Right lobe of liver (tissue), 6 donors: ENCODE measurements at places on chromosomes 7 and 10. TPM values are rescaled to one million over a fixed set of nuclear protein-coding genes. Genes with fewer than 3 reads are reported as not detected.
A peak's percentile ranks its signal among the peaks of the same experiment; 100 is the strongest.

DNA sequence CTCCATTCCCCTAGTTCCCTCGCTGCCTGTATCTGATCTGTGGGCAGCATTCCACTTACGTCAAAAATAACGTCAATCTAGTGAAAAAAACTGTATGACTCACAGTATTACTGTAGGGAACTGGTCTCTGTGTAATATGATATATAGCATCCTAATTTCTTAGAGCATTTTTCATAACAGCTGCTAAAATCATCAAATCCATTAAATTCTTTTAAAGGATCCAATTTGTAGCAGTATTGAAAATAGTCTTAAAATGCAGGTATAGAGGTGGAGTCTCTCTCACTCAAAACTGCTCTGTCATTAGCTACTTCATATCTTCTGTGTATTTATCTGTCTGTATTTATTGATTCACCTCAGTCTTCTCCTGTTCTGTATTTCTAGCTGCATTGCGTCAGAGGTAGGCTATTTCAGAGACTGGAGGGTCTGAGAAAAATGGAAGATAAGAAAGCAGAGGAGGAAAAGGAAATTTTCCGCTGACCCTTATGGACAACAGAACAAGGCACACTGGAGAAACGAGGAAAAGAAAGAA is 59.9 kb downstream of the PON1 start:
- DNase-seq = no peak

DNA sequence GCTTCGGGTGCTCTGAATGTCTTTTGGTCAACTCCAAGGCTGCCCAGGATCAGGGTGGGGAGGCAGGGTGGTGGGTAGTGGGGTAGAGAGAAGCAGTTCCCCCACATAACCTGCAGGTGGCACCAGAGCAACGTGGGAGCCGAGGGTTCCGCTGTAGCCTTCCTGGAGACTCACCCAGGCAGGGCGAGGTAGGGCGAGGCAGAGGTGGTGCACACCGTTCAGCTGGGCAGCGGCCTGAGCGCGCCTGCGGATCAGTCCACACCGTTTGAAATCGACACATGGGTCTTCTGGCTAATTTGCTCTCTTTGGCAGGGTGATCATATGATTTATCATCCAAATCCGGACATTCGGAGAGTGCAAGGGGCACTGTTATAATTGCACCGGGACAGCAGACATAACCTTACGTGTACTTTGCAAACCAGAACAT is 41.4 kb upstream of the MAP3K8 start:
- peak; percentile 78 for DNase-seq

GRCh38 chr10:28354511-28354910 is 51.6 kb upstream of the MPP7 start:
- DNase-seq = no peak

The RAMP3 gene
- total RNA-seq = 9.4 TPM

- DNase-seq = no peak
Measured at GRCh38 chr7:48111596-48111995, 22.5 kb downstream of the UPP1 start.

The CCDC201 gene
- not detected for total RNA-seq

DNA sequence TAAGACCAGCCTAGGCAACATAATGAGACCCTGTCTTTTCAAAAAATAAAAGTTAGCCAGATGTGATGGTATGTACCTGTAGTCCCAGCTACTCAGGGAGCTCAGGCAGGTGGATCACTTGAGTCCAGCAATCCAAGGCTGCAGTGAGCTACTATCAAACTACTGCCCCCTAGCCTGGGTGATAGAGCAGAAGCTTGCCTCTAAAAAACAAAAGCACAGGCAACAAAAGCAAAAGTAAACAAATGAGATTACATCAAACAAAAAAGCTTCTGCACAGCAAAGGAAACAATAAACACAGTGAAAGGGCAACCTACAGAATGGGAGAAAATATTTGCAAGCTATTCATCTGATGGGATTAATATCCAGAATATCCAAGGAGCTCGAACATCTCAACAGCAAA is 65.4 kb downstream of the FANK1 start:
- no peak for DNase-seq

DNA sequence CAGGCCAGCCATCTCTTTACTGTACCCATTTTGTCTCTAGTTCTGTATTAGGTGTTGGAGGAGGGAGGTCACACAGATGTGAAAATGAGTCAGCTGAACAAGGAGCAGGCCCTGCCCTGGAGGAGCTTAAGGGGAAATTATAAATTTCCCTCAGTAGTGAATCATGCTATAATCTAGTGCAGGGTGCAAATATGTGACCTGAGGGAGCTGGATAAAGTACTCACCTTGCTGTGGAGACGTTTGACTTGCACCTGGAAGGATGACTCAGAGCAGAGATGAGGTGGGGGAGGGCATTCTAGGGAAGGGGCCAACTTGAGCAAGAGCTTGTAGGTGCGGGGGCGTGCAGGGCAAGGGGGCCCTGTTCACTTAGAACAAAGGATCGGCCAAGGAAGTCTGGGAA is 610.6 kb downstream of the SDK1 start:
- DNase-seq = no peak

DNA sequence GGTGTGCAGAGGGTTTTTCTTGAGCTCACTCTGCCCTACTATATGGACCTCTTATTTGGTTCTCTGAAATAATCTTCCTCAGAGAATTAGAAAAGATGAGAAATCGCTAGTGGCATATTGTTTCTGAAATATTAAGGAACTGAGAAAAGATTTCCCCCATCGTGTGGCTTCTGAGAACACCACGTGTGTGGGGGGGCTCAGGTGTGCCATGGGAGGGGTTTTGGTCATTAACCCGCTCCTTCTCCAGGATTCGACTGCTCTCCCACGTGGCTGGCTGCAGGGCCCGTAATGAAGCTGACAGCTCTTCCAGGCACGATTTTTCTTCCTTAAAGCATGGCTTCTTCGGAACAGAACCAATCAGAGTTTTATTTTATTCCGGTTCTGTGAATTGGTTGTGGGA is 67.7 kb downstream of the XRCC2 start:
- no peak for DNase-seq

The TCAF2 gene
- 7.0 TPM for total RNA-seq

DNA sequence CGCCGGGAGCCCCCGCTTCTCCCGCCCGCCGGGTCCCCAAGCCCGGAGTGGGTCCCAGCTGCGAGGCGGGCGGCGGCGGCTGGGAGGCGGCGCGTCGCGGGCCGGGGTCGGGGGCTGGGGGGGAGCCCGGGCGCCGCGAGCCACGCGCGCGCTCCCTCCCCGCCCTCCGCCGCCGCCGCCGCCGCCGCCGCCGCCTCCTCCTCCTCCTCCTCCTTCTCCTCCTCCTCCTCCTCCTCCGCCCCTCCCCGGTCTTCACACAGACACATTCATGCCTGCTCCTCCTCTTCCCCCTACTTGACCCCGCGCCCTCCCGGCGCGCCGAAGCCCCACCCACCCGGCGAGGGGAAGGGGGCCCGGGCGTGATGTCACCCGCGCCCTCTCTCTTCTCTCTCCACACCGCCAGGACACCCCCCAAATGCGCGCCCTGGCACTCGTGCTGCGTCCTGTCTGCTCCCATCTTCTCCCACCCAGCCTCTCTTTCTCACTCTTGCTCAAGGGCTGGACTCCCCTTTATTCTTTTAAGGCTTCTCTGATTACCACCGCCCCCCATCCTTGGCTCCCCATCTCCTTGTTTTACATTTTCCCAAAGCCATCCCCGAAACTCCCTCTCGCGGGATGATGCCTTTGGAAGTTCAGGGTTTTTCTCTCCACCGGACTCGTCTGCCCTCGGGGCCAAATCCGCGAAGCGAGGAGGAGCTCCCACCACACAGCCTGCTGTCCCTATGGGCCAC is 967 bp upstream of the GLI3 start:
- peak; percentile 49 for DNase-seq

DNA sequence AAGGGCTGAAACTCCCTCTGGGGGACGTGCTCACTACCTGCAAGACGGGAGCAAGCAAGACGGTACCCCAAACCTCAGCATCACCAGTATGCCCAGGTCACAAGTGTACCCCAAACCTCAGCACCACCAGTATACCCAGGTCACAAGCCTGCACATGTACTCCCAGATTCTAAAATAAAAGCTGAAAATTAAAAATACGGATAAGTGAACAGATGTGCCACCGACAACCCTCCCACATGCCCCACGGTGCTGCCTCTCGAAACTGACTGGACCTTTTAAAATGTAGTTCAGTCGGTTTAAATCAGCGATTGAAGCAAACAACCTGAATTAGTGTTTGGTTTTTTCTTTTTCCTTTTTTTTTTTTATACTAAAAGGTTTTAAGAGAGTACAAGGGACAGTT is 566.5 kb downstream of the DNAJB6 start:
- peak; percentile 7 for DNase-seq

DNA sequence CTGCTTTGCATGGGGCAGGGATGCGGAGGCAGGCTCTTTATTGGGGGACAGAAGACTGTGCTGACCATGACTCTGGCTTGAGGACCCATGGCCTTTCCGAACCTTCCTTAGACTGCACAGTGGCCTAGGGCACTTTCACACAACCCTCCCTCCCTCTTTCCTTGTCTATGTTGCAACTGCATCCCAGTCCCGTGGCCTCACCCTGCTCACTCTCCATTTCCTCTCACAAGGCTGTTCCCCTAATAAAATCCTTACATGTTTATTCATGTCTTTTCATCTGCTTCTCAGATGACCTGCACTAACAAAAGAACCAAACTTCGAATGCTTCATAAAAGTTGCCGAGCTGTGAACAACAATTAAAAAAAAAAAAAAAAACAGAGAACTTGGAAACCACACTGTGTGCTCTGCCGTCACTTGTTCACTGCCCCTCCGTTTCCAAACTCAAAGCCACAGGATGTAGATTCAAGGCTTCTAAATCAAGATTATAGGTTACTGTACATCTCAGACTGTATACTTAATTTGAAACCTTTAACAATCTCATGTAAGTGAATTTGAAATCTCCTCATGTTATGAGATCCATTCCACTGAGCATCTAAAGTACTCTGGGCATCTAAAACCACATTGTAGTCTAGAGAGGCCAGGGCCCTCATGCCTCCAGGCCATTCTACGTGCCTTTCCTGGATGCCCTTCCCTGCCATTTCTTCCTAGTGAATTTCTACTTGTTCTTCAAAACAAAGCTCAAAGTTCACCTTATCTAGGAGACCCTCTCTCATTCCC is 265.9 kb downstream of the SNX13 start:
- DNase-seq = no peak

DNA sequence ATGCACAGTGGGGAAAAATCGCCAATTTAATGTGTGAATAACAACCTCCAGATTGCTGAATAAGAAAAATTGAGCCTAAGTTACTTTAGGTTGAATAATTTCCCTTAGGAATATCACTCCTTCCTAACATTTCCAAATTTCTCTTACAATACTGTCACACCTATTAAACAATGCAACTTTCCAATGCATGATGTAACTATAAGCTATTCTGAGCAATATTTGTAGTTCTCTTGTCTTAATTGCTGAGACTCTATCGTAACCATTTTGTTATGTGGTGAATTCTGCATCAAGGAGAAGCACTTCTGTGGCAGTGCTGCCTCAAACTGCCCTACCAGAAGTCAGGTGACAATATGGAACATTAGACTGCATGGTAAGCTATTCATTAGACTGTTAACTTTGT is 386.7 kb upstream of the LRRN3 start:
- no peak for DNase-seq

The DGKB gene
- total RNA-seq = 0.11 TPM

The MARCHF5 gene
- 25.4 TPM for total RNA-seq

DNA sequence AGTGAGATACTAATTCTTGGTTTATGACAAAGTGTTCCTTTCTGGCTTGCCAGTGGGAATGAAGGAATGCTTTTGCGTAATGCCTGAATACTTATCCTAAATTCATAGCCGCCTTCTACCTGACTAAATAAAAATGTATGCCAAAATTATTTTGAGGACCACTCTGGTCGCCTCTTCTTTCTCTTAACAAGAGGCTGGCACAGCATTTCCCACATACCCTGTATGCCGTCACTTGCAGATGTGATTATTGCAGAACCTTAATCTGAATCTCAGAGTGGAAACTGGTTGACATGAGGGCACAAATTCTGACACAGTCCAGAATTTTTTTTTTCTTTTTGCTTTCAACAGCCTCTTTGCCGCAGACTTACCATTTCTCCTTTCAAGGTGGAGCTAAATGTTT is 124.6 kb upstream of the GLCCI1 start:
- no peak for DNase-seq

- no peak for DNase-seq
Measured at GRCh38 chr7:20326342-20326741, 4.4 kb upstream of the ITGB8 start.

DNA sequence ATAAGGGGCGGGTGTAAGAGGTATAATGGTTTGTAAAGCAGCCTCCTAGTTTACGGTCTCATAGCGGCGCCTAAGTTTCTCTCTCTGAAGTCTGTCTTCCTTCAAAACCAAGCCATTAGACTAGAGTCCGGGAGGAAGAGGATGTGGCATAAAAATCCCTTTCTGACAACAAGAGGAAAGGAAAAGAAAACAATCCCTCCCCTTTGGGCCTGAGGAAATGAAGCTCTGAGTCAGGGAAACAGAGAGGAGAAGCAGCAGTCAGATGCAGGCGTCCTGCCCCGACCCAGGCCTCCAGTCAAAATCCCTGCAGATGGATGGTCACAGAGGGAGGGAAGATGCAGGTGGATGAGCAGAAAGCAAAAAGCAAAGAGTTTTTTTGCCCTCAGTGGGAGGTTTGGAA is 23.7 kb downstream of the PARP12 start:
- DNase-seq = no peak

DNA sequence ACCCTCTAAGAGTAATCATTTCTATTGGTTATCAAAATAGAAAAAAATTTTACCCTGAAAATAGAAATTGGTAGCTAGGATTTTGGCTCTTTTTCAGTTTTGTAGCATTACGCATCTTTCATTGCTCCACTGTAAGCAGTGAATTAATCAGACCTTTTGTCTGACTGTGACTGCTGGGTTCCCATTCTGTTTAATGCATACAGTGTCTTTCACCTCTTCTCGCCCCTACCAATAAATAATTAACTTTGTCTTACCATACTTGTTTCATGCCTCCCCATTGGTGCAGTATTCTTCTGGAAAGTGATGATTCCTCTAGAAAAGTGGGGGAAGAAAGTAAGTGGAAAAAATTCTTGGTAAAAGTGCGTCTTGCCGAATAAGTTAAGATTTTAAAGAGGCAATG is 73.2 kb downstream of the AP3M1 start:
- DNase-seq = no peak

The VAX1 gene
- not detected for total RNA-seq

GRCh38 chr10:94546901-94547185 is 1.3 kb downstream of the HELLS start:
- no peak for DNase-seq

DNA sequence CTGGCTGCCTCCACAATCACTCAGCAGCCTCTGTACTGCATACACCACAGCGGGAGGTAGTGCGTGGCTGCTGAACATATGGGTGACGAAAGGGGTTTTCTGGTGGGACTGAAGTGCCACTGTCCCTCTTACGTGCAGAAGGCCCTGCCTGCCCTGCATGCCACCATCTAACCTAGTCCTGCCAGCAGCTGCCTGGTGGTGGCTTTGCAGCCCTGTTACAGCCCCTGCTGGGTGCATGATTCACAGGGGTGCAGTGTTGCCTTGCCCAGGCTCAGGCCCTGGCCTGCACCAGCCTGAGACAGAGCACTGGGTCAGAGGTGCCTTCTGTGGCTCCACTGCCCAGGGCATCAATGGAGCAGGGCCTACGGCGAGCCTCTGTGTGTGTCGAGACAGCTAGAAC is 50.1 kb downstream of the SYPL1 start:
- no peak for DNase-seq

GRCh38 chr10:102327002-102327401 is 68.5 kb upstream of the NFKB2 start:
- DNase-seq = no peak

GRCh38 chr7:111846898-111847297 is 284.6 kb upstream of the IMMP2L start:
- DNase-seq = no peak

The AVPI1 gene
- total RNA-seq = 22.5 TPM

- no peak for DNase-seq
Measured at GRCh38 chr7:123675181-123675473, 19.5 kb downstream of the LMOD2 start.
